ENCODE measurements at places on chromosomes 3 and 15.

- no peak for DNase-seq
Measured at GRCh38 chr15:29825227-29825626, 3.0 kb upstream of the TJP1 start.

- no peak for DNase-seq
Measured at GRCh38 chr15:98241032-98241554, 280.6 kb downstream of the ARRDC4 start.

DNA sequence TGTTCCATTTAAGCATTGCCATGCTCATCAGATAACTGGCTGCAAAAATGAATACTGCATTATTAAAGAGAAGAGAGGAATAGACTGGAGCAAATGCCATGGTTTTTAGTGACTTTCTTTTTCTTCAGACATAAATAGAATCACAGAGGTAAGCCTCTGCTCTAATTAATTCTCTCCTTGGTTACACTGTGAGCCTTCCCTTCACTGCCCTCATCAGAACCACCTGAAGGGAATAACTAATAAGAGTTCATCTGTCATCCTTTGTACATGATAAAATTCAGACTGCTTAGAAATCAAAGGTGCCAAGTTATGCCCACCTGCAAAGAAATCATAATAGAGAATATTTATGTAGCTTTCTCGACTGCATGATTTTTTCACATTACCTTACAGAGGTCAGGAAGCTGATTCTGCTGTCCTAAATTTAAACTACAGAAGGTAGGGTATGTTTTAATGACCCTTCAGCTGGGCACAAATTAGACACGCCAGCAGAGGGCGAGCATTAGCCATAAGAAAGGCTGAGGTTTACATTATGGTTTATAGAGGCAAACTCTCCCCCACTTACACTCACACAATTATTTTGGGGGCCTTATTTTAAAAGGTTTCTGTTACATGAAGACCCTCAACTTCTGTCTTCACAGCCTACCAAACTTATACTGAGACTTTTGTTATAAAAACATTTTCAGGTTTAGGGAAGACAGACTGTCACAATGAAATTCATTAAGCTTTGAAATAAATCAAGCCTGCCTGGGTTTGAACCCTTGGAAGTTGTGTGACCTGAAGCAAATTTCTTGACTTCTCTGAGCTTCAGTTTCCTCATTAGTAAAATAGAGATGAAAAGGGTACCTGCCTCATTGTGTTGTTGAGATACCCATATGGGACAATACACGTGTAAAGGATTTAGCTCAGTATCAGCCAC is 15.3 kb upstream of the UNC13C start:
- no peak for DNase-seq

GRCh38 chr15:88701561-88702095 is 62.8 kb downstream of the ISG20 start:
- peak; percentile 5 for DNase-seq

- DNase-seq, result no peak
Measured at GRCh38 chr15:70327856-70328678, 230.3 kb upstream of the TLE3 start.

GRCh38 chr15:63599401-63600000 is 2.3 kb downstream of the FBXL22 start:
- DNase-seq, result no peak

GRCh38 chr15:97903971-97904572 is 56.4 kb upstream of the ARRDC4 start:
- DNase-seq, result peak; percentile 21

DNA sequence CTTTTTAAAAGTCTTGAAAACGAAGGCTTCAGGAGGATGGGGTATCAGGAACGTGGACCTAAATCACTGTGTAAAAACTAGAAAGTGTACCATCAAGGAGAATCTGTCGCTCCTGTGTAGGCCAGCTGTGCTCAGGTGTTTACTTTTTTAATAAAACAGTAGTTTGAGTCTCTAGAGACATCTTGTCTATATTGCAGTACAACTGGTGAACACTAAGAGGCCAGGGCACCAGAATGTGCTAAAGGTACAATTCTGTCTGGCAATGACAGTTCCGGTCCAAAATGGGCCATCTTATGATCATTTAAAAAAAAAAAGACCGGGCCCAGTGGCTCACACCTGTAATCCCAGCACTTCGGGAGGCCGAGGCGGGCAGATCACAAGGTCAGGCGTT is 61.8 kb upstream of the MCF2L2 start:
- no peak for DNase-seq

GRCh38 chr3:170419557-170420087 is 954 bp downstream of the CLDN11 start:
- DNase-seq, result no peak

- peak; percentile 41 for DNase-seq
Measured at GRCh38 chr3:149487598-149488197, 13.2 kb downstream of the TM4SF4 start.

- no peak for DNase-seq
Measured at GRCh38 chr15:57376696-57377477, 582 bp downstream of the CGNL1 start.

GRCh38 chr3:141100531-141101320 is 49.6 kb downstream of the SPSB4 start:
- DNase-seq, result no peak

- DNase-seq, result no peak
Measured at GRCh38 chr3:52923963-52924362, 26.6 kb upstream of the STIMATE start.

DNA sequence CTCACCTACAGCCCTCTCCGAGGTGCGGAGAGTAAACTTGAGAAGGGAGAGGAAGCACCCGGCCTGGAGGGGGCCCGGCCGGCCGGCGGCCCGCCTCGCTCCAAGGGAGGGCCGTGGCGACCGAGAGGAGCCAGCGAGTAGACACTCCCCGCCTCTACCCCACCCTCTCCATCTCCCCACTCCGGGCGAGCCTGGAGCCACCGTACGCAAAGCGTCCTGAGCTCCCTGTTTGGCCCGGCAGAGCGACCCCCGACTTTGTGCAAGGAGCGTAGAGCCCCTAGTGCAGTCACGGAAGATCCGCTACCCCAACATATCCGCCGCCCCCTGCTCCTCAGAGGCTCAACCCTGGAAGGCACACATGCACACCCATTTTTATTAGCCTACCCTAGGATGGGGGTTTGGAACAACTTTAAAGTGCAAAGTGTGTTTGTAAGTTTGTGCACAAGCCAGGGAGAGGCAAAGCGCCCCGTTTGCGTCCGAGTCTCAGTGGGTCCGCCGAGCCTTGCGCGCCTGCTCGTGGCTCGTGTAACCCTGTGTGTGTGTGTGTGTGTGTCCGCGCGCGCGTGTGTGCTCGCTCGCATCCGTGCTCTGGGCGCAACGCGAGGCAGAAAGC is 508 bp upstream of the SMAD6 start:
- DNase-seq, result no peak

- no peak for DNase-seq
Measured at GRCh38 chr3:183560607-183561006, 5.1 kb upstream of the KLHL6 start.

GRCh38 chr15:98898122-98898521 is 109.5 kb downstream of the PGPEP1L start:
- no peak for DNase-seq

DNA sequence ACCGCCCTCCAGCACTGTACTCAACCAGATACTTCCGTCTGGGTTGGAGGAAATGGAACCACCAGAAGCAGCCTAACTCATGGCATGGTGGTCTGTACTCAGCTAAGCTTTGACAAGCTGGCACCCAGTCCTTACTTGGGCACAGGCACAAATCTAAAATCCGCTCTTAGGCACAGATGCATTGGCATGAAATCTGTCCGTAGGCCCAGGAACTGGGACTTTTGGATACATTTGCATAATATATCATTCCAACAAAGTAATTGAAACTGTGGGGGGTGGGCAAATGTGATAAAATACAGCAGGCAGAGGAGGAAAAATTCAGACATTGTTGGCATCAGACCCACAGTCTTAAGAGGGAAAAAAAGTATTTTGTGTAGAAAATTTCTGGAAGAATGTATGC is 75.4 kb downstream of the C3orf85 start:
- no peak for DNase-seq

GRCh38 chr3:46874430-46874829 is 3.1 kb upstream of the PTH1R start:
- DNase-seq, result no peak

All from stimulated activated CD4-positive, alpha-beta T cell treated with anti-CD3 and anti-CD28 coated beads, Interleukin-2, amount 100 ng/mL, for 48 hours (primary cell).